ENCODE measurements at places on chromosomes 2 and 18.

- DNase-seq = no peak
Measured at GRCh38 chr2:165149439-165149838, 54.4 kb downstream of the SCN3A start.

DNA sequence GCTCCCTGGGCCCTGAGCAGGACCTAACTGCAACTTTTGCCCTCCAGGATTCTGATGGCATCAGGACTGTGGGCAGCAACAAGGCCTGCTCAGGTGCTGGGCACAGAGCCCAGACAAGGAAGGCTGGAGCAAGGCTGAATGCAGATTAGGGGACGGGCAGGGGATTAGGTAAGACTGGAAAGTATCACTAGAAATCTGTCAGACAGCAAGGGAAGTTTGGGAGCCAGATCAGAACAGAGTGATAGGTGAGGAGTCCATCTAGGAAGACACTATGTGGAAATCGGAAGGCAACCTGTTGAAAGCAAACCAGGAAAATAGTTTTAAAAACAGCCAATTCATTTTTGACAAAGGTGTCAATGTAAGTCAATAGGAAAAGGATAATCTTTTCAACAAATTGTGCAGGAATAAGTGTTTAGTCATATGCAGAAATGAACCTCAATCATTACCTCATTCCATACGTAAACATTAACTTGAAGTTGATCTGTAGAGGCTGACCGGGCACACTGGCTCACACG is 56.4 kb upstream of the STPG4 start:
- no peak for DNase-seq

DNA sequence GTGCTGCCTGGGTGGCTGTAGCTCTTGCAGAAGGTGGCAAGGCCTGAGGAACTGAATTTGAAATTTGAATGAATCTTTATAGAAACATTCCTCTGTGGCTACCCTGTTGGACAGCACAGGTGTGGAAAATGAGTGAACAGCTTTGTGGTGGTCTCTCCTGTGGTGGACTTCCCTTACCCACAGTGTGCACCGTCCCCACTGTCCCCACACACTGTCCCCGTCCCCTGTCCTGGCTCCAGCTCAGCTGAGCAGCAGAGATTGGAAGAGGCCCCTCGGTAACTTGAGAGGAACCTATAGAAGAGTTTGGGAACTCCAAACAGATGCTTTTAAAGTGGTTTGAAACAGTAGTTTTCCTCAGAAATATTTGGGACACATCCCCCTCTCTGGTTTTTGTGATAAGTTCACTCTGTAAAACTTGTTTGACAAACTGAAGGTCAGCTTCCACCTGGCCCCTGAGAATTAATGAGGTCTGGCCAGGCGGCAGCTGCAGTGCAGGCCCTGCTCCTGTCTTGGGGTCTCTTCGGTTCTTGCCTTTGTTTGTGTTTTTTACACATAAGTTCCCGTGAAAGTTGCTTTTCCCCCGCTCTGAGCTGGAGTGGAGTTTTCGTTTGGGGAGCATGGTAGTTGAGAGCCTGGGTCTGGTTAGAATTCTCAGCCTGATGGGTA is 63.2 kb downstream of the ASAP2 start:
- DNase-seq = no peak

DNA sequence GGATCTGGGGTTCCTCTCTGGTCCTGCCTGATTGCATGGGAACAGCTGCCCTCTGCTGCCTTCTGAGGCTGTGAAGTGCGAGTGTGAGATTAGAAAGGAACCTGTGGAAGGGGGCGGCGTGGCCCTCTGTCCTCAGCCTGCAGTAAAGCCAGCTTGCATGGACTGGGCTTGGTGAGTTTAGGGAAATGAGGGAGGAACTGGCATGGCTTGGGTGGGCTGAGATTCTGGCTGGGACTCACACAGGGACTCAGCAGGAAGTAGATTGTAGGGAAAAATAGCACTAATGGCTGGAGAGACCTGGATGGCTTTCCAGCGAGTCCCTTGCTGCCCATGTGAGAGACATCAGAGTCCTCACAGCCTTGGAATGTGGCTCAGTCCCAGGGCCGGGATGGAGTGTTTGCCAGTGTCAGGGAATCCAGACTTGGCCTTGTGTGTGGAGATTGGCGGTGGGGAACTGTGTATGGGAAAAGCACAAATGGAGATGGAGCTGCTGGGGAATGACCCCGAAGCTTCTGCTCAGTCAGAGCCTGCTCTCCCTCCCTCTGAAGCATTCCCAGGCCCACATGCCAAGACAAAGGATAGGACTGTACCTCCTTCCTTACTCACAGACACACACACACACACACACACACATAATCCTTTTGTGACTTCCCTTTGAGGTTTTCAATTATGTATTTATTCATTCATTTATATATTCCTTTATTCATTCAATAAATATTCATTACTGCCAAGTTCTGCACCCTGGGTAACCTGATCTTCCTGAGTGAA is 115.4 kb downstream of the ACAA2 start:
- no peak for DNase-seq
